Renal pelvis (tissue), 12 donors: ENCODE measurements at places on chromosomes 7 and 10. TPM values are rescaled to one million over a fixed set of nuclear protein-coding genes. Genes with fewer than 3 reads are reported as not detected.

- DNase-seq: peak; percentile 58
Measured at GRCh38 chr7:142323706-142324105, 65.8 kb upstream of the PRSS58 start.

GRCh38 chr7:92685136-92686042, 95.2 kb upstream of the FAM133B start:
- no peak for DNase-seq

FAM25G gene
- not detected for polyA plus RNA-seq

GRCh38 chr10:123570898-123571515, 95.1 kb upstream of the GPR26 start:
- DNase-seq: no peak

DNA sequence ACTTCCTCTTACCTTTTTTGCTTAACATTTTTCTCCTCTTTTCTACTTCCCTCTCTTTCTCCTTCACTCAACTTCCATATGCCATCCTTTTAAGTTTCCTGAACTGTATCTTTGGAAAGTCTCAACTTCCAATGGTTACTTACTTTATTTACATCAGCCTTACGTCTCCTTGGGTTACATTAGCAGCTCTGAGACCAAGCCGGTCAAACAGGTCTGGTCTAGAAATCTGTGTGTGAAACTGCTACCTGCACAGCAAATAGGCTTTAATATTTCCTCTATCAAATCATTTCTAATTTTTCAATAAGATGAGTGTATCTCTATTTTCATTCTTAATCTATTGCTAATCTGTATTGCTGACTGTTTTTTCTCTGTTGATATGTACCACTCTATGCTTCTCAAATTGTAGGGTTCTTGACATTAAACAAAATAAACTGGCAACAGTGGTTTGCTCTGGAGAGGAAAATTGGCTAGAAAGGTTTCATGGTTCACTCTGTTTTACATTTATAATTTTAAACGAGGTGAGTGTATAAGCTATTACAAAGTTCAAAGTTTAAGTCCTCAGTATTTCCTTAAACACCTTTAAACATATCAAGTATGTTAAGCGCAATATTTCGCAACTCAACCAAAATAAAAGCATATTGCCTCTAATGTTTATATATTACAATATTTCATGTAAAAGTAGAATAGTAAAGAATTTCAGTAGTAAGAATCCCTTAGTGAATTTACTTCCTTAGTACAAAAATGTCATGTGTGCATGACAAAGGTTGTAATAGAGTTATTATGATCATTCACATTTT, 3.6 kb upstream of the SEMA3C start:
- DNase-seq: peak; percentile 49

- no peak for DNase-seq
Measured at GRCh38 chr7:143384148-143384547, 3.0 kb downstream of the ZYX start.

C7orf33 gene
- not detected for polyA plus RNA-seq

ATOH7 gene
- 2.6 TPM for polyA plus RNA-seq

PDK4 gene
- polyA plus RNA-seq: 15.4 TPM

H2BK1 gene
- polyA plus RNA-seq: not detected
